Mononuclear cell (primary cell): ENCODE measurements at places on chromosomes 7 and 10. TPM values are rescaled to one million over a fixed set of nuclear protein-coding genes. Genes with fewer than 3 reads are reported as not detected.

Gene PDK4
- 1.2 TPM for total RNA-seq

Gene PTPN20
- 0.73 TPM for total RNA-seq

Gene ACTL6B
- total RNA-seq, result not detected

Gene NPFFR1
- under 0.01 TPM for total RNA-seq

Gene NOS3
- 2.1 TPM for total RNA-seq

Gene FEZF1
- total RNA-seq, result not detected

Gene MMP21
- 0.21 TPM for total RNA-seq

Gene SFXN2
- 2.2 TPM for total RNA-seq

Gene GRID1
- total RNA-seq, result not detected

Gene GLI3
- 0.10 TPM for total RNA-seq

Gene CH25H
- total RNA-seq, result 0.63 TPM

Gene BTBD16
- not detected for total RNA-seq

Gene AGMO
- not detected for total RNA-seq

Gene ATOH7
- not detected for total RNA-seq

Gene PTPRZ1
- total RNA-seq, result not detected

Gene NAPEPLD
- total RNA-seq, result 2.1 TPM

Gene ASB10
- total RNA-seq, result not detected

Gene AKR1C4
- total RNA-seq, result 0.21 TPM

Gene IQUB
- 0.52 TPM for total RNA-seq

Gene PLAU
- total RNA-seq, result 9.7 TPM

Gene GRM3
- total RNA-seq, result not detected

Gene ZNF786
- total RNA-seq, result 3.1 TPM

Gene TMEM184A
- not detected for total RNA-seq

Gene SCART1
- 1.5 TPM for total RNA-seq

Gene NFE2L3
- 7.8 TPM for total RNA-seq

Gene ATG9B
- total RNA-seq, result 3.6 TPM

Gene OR13A1
- 0.10 TPM for total RNA-seq

Gene STK32C
- 4.2 TPM for total RNA-seq

Gene CPXM2
- total RNA-seq, result not detected

Gene DGKB
- total RNA-seq, result not detected

Gene MALRD1
- total RNA-seq, result not detected

Gene POP7
- 10.4 TPM for total RNA-seq

Gene ITIH5
- total RNA-seq, result 0.10 TPM

Gene CREB5
- 17.8 TPM for total RNA-seq

Gene CTTNBP2
- 0.10 TPM for total RNA-seq

Gene SLC29A4
- total RNA-seq, result 0.10 TPM

Gene ENTPD1
- 30.1 TPM for total RNA-seq
